ENCODE measurements at places on chromosomes 12 and 14. TPM values are rescaled to one million over a fixed set of nuclear protein-coding genes. Genes with fewer than 3 reads are reported as not detected.

DNA sequence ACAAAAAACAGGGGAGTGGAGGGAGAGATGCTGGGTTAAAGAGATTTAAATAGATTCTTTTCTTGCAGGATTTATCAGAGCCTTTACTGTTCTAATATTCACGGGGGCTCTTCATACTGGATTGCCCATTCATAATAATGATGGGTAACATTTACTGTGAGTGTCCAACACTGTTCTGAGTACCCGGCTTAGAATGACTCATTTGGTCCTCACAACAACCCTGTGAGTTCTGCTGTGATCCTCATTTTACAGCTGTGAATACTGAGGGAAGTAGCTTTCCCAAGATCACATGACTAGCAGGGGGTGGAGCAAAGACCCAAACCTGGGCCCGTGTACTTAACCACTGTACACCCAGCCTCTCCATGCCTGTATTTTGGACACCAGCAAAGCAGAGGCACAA, 113.4 kb downstream of the NT5DC3 start:
- DNase-seq, result no peak

GRCh38 chr12:52227606-52228166, 5.4 kb upstream of the KRT7 start:
- no peak for DNase-seq

DNA sequence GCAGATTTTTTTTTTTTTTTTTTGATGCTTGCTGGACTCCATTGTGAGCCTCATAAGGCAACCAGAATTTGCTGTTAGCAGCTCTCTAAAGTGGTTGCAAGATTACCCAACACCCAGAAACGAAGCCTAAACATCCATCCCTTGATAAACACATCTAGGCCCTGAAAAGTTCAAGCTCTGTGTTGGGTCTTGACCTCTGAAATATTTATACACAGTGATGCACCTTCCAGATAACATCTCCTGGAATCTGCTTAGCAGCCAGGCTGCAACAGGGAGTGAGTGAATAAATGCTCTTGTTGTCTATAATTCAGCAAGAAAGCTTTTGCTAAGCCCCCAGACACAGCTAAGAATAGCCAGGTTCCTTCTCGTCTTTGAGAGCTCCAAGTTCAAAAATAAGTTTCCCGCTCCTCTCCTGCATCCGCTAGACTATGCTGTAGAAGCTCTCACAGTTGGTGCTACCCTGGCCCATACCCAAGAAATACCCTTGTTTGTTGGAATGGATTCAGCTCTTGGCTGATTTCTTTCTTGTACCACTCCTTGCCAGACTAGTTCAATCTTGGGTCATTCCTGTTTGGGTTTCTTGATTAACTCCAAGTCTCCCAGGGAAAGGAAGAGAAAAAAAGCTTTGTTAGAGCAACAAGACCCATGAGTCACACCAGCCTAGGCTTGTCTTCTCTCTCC, 610.6 kb upstream of the TBX3 start:
- no peak for DNase-seq

GRCh38 chr14:56276108-56276507, 157.9 kb downstream of the PELI2 start:
- DNase-seq, result no peak

DNA sequence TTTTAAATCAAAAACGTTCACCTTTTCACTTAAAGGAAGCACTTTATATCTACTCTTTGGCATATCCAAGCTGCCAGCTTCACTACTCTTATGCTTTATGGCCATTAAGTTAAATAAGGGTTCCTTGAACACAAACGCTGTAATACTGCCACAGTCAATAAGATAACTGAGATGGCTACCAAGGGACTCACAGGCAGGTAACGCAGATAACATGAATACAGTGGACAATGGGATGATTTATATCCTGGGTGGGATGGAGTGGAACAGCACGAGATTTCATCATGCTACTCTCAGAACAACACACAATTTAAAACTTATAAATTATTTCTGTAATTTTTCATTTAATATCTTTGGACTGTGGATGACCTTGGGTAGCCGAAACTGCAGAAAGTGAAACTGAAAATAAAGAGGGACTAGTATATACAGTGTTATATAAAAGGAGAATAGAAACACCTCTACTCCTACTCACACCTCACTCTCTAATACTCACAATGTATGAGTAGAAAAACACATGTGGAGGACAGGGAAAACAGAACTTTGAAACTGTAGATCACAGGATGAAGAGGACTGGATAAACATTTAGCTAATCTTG, 367.3 kb downstream of the C12orf50 start:
- DNase-seq, result no peak

DNA sequence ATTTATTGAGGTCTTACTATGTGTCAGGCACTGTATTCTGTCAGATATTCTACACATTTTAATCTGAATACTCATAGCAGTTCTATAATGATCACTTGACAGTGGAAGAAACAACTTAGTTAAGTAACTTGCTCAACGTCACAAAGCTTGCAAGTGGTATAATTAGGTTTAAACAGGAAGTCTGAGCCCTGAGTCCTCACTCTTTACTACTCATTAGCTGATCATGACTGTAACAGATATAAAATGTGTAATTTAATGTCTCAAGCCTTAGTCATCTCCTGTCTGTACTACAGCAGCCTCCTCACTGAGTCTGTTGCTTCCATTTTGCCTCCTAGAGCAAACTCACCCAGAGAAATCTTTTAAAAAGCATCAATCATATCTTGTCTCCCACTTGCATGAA, 38.9 kb downstream of the PPP4R4 start:
- no peak for DNase-seq

GRCh38 chr12:115666168-115666567, 611.3 kb downstream of the MED13L start:
- DNase-seq, result no peak

- DNase-seq, result no peak
Observed at GRCh38 chr14:75155169-75155568, 21.2 kb downstream of the TMED10 start.

The ABCC9 gene
- polyA plus RNA-seq, result 54.0 TPM

GRCh38 chr14:90402016-90402415, 5.2 kb downstream of the CALM1 start:
- DNase-seq, result no peak

The MUCL1 gene
- not detected for polyA plus RNA-seq

The KRT74 gene
- 0.21 TPM for polyA plus RNA-seq

DNA sequence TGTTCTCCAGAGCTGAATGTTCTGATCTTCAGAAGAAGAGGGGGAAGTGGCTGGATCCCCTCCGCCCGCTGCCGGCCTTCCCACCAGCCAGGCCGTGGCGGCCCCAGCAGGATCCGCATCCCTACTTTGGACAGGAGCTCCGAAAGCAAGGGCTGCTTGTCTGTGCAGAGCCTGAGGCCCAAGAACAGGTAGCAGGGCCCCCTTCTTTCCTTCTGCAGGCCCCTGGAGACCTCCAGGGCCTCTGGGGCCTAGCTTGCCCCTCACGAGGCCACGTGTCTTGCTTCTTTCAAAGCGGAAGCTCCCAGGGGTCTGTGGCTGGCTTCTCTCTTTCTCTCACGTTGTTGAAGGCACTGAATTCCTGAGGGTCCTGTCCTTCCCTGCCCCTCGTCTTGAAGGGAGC, 13.2 kb downstream of the PGF start:
- DNase-seq, result no peak

The SERPINA6 gene
- not detected for polyA plus RNA-seq

- DNase-seq, result no peak
Observed at GRCh38 chr14:24182110-24182882, 6.3 kb downstream of the IPO4 start.

- DNase-seq, result no peak
Observed at GRCh38 chr14:29227631-29228030, 461.0 kb downstream of the FOXG1 start.

All from muscle of arm (tissue), 14 donors.